ENCODE measurements at places on chromosomes 5 and 9.

DNA sequence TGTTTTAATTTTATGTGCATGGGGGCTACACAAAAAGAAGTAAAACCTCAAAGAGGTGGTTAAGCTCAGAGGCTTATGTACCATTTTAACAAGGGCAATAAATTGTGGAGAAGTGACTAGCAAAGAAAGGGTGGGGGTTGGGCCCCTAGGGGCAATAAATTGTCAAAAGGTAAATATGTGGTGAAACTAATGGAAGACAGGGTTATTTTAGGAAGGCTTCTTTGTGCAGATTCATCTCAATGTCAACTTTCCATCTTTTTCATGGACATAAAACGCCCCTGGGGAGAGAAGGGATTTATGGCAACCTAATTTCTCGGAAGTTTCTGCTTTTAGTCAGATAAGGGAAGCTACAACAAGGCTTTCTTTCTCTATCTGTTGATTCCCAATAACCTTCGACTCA, 42.5 kb upstream of the GOLM1 start:
- no peak for DNase-seq

DNA sequence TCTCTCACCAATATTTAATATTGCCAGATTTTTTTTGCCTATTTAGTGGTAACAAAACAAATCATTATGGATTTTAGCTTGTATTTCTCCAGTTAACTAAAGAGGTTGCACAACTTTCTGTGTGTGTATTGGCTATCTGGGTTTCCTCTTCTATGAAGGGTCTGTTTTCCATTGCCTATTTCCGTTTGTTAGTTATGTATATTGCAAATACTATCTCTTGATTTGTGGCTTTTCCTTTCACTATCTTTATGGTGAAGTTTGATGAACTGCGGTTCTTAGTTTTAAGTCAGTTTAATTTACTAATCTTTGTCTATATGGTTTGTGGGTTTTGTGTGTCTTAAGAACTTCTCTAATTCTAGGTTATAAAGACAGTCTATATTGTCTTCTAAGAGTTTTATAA, 136.3 kb downstream of the CEP120 start:
- DNase-seq, result no peak

DNA sequence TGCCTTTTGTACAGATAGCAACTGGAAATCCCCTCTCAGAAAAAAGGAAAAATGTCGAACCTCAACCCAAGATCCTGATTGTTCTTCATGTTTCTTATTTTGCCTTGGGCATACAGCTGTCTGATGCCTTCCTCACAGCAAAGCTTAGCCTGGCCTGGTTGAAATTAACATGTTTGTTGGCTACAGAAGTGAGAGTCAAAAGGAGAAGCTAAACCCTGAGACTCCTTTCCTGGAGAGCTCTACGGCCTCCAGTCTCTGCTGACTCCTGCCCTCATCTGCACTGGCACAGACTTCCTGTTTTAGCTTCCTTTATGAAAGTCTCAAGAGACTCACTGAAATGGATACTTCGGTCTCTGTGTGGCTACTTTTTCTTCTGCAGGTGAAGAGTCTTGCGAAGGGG, 186.7 kb downstream of the PARP8 start:
- DNase-seq, result no peak

DNA sequence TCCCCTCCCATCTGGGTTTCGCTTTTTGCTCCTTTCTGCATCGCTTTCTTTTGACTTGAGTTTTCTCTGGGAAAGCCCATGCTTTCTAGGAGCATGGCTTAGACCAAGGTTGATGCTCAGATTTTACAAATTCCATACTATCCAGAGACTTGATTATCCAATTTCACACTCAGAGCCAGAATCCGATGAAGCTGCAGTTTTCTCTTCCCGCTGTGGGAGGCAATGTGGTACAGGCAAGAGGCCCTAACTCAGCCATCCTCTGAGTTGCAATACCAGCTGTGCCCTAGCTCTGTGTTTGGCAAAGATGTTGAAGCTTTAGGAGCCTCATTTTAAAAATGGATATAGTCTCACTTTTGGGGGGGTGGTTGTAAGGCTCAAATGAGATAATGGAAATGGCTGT, 85.1 kb downstream of the BRINP1 start:
- DNase-seq, result no peak

- DNase-seq, result no peak
Observed at GRCh38 chr5:35741126-35741716, 115.5 kb upstream of the IL7R start.

- DNase-seq, result no peak
Observed at GRCh38 chr5:141760193-141760592, 78.2 kb upstream of the ARAP3 start.

GRCh38 chr5:99314721-99315120, 385.9 kb upstream of the CHD1 start:
- no peak for DNase-seq

- DNase-seq, result no peak
Observed at GRCh38 chr9:137429974-137430722, 7.0 kb downstream of the NOXA1 start.

- DNase-seq, result no peak
Observed at GRCh38 chr9:69056191-69056815, 20.8 kb downstream of the FXN start.

DNA sequence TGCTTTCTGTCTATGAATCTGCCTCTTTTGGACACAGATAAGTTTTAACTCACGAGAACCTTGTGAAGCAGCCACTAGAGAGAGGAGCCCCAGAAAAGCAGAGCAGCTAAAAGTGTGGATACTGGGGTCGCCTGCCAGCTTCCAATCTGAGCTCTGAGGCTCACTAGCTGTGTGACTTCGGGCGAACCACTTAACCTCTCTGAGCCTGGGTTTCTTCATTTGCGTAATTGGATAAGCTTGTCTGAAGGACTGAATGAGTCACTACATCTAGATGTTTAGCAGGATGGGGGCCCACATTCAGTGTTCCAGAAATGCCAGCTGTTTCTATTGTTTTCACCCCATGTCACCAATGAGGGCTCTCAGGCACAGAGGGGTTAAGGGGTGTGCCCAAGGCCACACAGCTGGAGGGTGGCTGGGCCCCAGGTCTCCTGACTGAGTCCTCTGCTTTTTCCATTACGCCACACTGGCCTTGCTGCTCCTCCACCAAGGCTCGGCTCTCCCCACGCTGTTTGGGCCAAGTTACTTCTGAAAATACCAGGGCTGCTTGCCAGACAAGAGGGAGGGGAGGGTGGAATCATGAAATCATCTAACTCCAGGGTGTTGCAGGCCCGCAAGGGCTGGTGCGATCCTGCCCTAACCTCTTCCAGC, 36.2 kb downstream of the SH3PXD2B start:
- DNase-seq, result no peak

- no peak for DNase-seq
Observed at GRCh38 chr5:95822043-95822541, 434 bp downstream of the GLRX start.

DNA sequence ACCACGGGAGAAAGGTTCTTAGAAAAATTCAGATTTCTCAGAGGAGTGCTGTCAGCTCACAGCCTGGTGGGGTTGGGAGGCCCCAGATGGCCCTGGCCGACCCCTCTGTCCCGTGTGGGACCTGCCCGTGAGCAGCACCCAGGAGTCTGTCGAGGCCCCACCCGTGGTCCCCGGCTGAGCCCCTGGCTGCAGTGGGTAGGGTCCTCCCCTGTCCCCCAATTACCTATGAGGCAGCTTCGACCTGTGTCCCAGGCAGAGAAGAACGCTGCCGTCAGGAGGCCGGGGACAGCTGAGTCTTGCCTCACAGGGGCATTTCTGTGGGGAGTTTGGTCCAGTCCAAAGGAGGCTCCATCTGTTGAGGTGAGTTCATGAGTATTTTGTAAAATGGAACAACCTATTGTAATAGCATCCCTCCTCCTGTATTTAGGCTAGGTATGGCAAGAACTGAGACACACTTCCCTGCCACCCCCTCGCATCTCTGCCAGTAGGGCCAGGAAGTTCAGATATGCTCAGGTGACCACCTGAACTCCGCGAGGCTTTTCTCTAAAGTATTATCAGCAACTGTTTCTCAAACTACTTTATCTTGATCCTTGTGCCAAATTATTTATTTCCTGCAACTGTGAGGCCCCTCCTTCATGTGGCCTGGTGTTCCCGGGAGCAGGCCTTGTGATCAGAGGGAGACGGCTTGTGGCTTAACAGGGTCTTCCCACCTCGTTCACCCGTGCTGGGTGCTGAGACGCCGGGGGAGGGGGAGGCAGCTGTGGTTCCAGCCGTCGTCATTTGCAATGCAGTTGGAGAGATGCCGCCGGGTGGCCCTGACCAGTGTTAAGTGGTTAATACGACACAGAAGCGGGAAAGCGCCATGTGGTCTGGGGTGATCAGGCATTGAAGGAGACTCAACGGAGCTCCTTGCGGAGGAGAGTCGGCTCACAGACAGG, 1.7 kb downstream of the AHRR start:
- DNase-seq, result no peak

GRCh38 chr9:37927601-37928551, 23.9 kb upstream of the SLC25A51 start:
- no peak for DNase-seq

- no peak for DNase-seq
Observed at GRCh38 chr5:151255621-151256286, 2.8 kb downstream of the GM2A start.

DNA sequence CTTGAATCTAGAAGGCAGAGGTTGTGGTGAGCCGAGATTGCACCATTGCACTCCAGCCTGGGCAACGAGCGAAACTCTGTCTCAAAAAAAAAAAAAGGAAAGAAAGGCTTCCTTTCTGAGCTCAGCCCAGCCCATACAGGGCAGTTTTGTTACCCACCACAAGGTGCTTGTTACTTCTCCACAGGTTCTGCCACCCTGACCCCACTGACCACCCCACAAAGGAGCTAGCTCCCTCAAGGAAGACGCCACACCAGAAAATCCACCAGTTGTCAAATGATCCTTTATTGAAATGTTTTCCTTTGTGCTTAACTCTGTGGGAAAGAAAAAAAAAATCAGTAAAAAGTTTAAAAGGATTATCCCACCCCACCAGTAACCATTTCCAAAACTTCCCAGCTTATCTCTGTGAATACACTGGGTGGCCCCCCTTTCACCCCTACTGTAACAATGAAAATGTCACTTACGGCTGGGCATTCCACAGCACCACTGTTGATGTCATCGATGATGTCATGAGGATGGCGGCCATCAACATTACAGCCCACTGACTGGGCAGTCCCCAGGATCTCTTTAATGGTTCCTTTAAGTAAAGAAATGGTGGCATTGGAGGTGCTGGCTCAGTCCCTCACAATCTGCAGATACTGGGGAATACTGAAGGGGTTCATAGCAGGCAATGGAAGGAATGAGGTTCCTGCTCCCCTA, 3.6 kb downstream of the RPL12 start:
- DNase-seq, result no peak

- no peak for DNase-seq
Observed at GRCh38 chr9:70160686-70161600, 97.8 kb upstream of the SMC5 start.

GRCh38 chr5:179980767-179981166, 73.1 kb upstream of the TBC1D9B start:
- no peak for DNase-seq
